ENCODE measurements at places on chromosomes 3 and 15.

- peak; percentile 71 for DNase-seq
Observed at GRCh38 chr15:68228143-68228970, 1.2 kb downstream of the CLN6 start.

GRCh38 chr15:38701149-38701548 is 136.5 kb upstream of the RASGRP1 start:
- no peak for DNase-seq

DNA sequence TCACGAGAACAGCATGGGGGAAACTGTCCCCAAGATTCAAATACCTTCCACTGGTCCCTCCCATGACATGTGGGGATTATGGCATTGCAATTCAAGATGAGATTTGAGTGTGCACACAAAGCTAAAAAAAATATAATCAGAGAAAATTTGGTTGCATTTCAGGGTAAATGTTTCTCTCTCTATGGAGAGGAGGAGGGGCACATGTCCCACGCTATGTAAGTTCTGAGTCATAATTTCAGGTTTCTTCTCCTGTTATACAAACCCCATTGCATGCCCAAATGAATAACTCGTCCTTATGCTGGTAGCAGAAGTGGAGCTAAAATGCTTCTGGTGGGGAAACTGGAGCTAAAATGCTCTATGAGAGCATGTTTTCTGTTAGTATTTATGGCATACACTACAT is 209.7 kb upstream of the DCBLD2 start:
- DNase-seq, result no peak

DNA sequence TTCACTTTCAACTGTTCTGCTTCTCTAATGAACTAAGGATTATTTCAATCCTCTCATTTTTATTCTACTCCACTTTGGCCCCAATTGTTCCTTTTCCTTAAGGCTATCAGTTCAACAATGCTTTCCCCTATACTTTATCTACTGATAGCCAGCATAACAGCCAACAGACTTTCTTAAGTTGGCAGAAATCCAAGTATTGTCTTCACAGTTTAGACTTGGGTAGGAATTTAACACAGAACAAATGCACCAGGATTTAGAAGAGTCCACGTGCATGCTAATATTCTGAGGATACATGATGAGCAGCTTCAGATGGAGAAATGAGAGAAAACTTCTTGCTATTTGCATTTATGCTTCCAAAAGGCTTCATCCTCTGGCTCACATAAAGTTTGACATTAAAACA is 54.8 kb downstream of the FBN1 start:
- DNase-seq, result no peak

DNA sequence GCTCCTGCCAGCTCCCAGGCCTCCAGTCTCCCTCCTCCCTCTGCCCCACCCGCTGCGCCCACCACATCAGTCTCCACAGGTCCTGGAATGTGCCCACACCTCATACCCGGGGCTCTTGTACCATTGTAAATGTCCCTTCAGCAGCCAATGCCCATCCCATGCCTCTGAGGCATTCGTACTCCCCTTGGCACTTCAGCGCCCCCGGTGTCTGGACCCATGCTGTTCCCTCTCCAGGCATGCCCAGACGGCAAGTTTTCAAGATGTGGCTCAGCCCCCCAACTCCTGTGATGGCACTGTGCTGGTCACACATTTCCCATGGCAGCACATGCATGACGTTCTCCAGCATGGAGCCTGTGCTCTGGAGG is 13.3 kb downstream of the PLXND1 start:
- DNase-seq, result no peak

- peak; percentile 5 for DNase-seq
Observed at GRCh38 chr3:115836944-115837343, 213.6 kb downstream of the GAP43 start.

DNA sequence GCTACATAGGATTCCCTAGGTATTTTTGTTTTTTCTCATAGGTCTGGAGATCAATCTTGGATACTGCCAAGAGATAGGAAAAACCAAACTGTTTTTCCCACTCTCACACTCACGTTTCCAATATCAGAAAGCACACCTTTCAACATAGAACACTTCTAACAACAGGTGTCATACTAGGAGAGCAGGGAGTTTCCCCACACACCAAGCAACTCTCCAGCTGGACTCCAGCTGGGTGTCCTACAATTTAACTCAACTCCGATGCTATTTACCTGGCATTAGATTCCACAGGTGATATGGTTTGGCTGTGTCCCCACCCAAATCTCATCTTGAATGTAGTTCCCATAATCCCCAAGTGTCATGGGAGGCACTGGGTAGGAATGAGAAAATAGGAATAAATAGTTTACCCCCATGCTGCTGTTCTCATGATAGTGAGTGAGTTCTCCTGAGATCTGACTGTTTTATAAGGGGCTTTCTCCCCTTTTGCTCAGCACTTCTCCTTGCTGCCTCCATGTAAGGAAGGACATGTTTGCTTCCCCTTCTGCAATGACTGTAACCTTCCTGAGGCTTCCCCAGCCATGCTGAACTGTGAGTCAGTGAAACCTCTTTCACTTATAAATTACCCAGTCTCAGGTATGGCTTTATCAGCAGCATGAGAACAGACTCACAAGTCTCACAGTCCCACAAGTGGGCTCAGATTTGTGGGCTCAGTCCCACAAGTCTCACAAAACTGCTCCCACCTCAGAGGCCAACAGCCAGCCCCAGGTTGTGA is 354.5 kb upstream of the THBS1 start:
- no peak for DNase-seq

Measured in NB4 (cell line).